ENCODE measurements at places on chromosomes 6 and 20.
A peak's percentile ranks its signal among the peaks of the same experiment; 100 is the strongest.

DNA sequence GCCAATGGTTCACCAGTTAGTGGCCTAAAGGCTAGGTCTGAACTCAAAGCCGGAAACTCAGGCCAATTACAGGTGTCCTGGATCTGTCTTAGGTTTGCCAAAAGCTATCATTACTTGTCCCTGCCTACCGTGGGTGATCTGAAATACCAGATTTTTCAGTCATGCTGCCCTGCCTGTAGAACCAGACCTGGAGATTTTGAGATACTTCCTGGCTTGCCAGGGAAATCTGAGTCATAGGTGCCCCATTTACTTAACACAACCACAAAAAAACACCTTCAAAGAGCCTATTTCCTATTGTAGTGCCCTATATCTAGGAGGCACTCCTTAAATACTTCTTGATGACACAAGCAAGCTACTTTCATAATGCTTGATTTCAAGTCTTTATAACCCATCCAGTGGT is 13.9 kb upstream of the RANBP9 start:
- no peak for DNase-seq

GRCh38 chr20:8870652-8871051 is 198.2 kb upstream of the PLCB4 start:
- DNase-seq, result no peak

GRCh38 chr6:42022755-42023384 is 27.5 kb upstream of the TAF8 start:
- DNase-seq, result no peak

GRCh38 chr6:143965503-143966171 is 42.4 kb downstream of the PLAGL1 start:
- peak; percentile 39 for DNase-seq

DNA sequence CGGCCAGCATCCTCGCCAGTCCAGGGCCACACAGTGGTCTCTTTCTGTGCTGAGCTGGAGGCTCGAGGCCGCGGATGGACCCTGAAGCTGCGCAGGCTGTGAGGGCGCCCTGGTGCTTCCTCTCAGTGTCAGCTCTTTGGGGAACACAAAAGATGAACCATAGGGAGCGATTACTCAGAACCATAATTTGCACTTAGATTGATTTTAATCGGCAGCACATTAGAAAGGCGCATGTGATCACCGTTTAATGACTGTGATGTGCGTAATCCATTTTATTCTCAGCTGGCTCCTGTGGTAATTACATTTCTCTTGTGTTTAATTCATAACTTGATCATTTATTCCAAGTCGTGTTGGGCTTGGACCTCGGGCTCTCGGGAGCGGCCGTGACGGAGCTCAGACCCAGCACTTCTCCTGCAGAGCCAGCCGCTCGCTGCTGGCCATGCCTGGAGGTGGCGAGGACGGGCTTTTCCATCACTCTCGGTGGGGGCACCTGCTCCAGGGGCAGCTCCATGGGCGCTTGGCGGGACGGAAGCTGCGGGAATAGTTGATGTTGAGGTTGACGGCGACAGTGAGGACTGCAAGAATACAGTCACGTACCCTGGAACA is 25.6 kb upstream of the NTSR1 start:
- DNase-seq, result no peak

DNA sequence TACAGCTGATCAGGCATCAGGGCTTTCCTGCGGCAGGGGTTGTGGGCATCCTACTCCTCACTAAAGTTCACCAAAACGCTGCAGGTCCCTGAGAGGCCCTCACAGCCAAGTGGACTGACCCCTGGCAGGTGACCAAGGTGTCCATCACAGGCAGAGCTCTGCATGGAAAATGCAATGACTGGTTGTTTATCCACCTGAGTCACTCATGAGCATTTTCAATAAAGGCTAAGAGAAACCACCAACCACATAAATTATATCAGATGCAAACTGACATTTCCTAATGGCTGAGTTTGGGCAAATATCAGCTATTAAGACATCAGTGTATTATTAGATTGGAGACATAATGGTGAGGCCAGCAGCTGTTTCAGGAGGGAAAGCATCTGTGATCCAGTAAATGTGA is 152.7 kb upstream of the SYNDIG1 start:
- no peak for DNase-seq

- no peak for DNase-seq
Measured at GRCh38 chr6:46490425-46491200, 636 bp downstream of the RCAN2 start.

- no peak for DNase-seq
Measured at GRCh38 chr6:28224131-28225055, 682 bp upstream of the ZSCAN9 start.

- no peak for DNase-seq
Measured at GRCh38 chr20:57173986-57174385, 92.5 kb downstream of the BMP7 start.

- no peak for DNase-seq
Measured at GRCh38 chr20:51562027-51562331, 19.5 kb upstream of the NFATC2 start.

DNA sequence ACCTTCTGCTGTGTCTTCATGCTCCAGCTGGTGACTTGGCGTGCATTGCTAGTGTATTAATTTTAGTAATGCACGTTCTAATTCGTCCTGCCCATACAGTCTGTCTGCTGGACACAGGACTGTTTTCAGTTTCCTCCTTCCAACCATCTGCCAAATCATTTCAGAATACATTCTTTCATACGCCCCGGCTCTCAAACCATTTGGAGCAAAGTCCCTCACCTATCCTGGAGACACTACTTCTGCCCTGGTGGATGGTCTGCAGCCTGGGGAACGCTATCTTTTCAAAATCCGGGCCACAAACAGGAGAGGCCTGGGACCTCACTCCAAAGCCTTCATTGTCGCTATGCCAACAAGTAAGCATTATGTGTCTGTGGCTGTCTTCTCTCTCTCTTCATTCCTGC is 60.5 kb downstream of the FNDC1 start:
- DNase-seq, result no peak

GRCh38 chr6:125224231-125224861 is 70.8 kb downstream of the TPD52L1 start:
- no peak for DNase-seq

GRCh38 chr20:9103955-9104354 is 35.1 kb downstream of the PLCB4 start:
- DNase-seq, result peak; percentile 12

DNA sequence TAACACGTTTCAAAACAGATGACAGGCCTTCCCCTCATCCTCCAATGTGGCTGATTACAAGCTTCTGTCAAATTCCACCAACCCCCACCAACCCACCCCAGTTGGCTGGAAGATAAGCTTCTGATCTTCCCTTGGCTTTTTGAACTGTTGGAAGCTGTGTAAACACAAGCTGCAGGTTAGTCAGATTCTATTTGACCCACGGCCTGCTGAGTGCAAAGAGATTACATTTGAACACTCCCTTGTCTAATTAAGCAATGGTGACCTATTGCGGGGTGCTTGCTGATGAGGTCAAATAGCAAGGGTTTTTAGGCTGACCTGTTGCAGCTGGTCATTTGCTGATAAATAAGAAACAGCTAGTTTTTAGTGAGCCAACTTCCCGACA is 379.7 kb downstream of the BMP2 start:
- DNase-seq, result no peak

DNA sequence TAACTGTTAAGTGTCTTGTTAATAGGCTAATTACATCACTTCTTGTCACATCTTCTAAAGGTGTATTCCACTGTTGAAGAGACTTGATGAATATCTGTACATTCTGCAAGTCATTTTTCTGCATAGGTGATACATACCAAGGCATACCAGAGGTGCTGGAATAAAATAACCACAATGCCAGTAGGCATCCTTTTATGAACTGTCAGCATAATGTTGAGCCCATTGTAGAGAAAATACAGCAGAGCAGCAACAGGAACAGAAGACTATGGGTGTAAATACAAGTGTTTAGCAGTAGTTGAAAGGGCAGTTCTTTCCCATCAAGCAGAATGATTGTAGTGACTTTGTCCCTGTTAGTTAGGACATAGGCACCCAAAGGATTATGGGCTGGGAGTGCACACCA is 44.4 kb upstream of the ZNF337 start:
- DNase-seq, result no peak

GRCh38 chr6:26392932-26393636 is 9.0 kb upstream of the BTN3A1 start:
- no peak for DNase-seq

DNA sequence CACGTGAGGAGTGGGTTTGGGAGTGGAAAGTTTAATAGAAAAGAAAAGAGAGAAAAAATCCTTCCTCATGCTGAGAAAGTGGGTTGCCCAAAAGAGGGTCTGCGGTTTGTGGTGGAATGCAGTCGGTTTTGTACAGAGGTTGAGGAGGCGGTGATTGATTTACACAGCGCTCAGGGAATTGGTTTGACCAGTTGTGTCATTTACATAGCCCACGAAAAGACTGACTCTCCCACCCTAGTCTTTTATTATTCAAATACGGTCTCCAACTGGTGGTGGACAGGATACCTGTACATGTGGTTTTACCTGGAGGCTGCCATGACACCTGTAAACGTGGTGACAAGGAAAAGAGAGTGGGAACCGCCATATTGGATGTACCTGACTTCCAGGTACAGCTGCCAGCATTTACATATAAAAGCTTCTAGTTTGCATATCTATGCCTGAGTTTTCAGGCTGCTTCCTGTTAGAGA is 42.1 kb downstream of the HLA-DPB1 start:
- no peak for DNase-seq
